Stimulated activated CD8-positive, alpha-beta memory T cell treated with anti-CD3 and anti-CD28 coated beads, Interleukin-7, amount 100 ng/mL, for 24 hours (primary cell): ENCODE measurements at places on chromosomes 2 and 18.

GRCh38 chr2:221792971-221793521 lies 220.9 kb upstream of the EPHA4 start:
- no peak for DNase-seq

GRCh38 chr2:55693181-55694125 lies at the start of gene PNPT1:
Gene PNPT1 (minus strand): TSS chr2:55693844. CDS start chr2:55693823, 21 bp downstream.
- DNase-seq, result peak; percentile 87

GRCh38 chr2:172927641-172928357 lies 147.8 kb upstream of the MAP3K20 start:
- DNase-seq, result no peak

DNA sequence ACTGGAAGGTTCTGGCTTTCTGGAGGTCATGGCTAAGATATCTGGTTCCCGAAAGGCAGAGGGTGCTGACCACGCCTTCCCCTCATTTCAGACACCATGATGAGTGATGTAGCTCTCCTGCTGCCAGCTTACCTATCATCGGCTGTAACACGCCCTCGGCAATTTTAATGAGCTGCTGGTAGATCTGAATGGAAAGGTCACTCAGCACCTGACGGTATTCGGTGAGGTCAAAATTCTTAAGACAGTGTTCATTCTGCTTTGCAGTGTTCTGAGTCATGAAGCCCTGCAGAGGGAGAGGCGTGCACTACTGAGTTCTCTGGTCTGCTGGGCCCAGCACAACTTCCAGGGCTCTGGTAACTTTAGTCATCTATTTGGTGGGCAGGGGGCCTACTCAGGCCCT lies 25.7 kb upstream of the ACAA2 start:
- DNase-seq, result no peak

DNA sequence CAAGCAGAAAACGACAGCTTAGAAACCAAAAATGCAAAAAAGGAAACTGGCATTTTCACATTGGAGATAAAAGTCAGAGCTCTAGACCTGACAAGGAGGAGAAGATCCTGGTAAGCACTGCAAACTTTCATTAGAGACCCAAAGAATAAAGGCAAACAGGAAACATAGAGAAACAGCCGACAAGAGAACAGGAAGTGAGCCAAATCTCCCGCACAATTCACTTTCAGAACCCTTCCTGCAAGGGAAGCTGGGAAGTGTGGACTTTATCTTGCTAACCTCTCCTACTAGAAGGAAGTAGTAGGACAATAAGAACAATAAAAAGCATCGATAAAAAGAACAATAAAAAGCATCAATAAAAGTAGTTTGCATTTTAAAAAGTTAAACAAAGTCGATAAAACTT lies 417.8 kb upstream of the SPHKAP start:
- DNase-seq, result no peak

DNA sequence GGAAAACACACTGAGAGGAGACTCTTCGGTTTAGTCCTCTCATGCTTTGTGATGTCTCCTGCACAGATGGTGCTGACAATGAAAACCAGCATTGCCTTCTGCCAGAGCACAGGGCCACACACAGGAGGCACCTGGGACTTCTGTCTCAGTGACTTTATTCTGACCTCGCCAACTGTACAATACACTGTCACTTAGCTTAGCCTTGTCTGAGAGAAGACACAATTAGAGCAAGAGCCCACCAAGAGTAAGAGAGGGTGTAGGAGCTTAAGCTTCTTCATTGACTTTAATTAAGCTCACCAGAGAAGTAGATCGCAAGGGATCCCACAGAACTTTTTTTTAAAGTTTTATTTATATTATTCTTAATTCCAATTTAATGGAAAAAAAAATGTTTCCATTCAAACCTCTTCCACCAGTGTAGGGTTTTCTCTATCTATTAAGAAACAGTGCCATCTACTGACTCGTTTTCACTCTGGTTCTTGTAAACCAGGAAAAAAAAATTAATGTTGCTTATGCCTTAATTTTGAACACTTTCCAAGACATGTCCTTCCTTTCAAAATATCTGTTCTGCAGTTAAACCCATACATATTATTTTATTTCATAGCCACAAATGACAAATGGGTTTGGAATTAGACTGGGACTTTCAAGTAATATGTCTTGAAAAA lies 42.4 kb upstream of the DDX18 start:
- no peak for DNase-seq

GRCh38 chr2:66874411-66874810 lies 439.5 kb downstream of the MEIS1 start:
- DNase-seq, result no peak

DNA sequence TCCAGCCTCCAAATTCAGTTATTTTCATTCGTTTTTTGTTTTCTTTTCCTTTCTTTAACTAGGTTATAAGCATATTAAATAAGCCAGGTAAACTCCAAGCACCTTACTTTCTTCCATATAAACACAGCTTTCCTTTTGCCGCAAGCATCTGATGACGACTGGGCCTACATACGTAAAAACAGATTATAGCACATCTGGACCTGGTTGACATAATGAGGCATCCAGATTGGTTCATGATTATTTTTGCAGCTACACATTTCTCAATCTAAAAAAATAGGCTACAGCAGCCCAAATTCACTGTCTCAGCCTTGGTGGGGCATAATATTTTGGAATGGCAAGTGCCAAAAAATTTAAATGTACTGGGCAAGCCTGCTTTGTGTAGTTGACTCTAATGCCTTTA lies 7.7 kb downstream of the CYP1B1 start:
- DNase-seq, result no peak

DNA sequence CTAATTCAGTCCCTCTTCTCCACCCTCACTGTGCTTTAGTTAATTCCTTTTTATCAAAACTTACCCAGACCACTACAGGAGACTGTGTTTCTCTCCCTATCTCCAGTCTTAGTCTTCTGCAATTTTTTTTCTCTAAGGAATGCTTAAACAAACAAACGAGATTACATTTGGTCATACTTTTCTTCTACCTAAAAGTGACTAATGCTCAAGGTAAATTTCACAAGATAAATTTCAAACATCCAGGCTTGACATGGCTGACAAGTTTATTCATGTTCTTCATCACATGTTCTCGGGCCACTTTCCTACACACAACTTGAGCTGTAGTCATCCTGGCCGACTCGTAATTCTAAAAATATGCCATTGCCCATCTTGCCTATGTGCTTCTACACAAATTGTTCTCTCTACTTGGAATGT lies 23.2 kb upstream of the ACSL3 start:
- no peak for DNase-seq
